Motor neuron (in vitro differentiated cells): ENCODE measurements at places on chromosomes 12 and 14.
A peak's percentile ranks its signal among the peaks of the same experiment; 100 is the strongest.

- no peak for ATAC-seq
These were observed 1179.7 kb downstream of the VRK1 start for GRCh38 chr14:97976861-97977260.

- ATAC-seq, result peak; percentile 70
These were observed 765 bp downstream of the TMEM120B start for GRCh38 chr12:121713257-121713777.

DNA sequence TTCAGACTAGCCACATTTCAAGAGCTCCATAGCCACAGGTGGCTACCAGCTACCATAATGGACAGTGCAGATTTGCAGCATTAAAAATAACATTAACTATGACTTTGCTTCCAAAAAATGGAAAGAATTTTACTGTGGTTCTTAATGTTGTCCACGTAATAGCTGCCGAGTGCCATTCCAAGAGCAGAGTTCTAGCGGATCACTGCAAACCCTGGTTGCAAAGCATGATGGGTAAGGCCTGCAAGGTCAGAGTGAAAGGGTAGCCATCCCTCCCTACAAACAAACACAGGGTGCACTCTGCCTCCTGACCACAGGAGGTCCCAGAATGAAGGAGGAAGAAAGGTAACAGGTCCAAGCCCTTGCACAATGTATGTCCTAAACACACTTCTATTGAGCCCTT is 157.6 kb downstream of the DPF3 start:
- ATAC-seq, result no peak

DNA sequence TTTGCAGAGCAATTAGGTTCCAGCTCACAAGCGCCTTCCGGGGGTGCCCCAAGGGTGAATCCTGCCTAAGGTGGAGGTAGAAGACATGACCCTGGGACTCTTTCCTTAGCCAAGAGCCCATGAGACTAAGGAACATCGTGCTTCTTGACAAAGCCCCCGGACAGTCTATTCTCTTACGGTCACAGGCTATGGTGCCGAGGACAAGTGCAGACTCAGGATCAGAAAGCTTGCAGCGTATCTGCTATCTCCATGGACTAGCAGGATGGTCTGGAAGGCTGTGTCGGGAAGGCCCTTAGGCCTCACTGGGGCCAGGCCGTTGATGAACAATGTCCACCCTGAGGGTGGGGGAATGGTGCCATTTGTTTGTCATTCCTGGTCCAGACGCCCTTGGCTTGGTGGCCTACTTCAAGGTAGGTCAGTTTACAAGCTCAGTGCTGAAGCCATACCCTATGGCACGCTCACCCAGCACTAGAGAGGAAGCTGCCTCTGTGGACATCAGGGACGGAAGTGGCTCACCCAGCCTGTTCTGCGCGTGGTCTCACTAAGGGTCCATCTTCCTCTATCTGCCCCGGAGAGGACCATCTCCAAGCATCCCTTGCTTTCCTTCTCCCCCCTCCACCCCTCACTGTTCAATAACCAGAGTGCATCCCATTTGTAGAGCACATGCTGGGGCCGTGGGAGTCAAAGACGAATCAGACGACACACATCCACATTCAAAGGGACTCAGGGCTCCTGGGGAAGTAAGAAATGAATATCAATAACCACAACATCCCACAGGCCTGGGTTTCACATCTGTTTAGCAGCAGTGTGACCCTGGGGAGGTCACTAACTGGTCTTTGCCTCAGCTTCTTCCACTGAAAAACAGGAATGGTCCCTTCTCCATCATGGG is 45.0 kb upstream of the IQSEC3 start:
- no peak for ATAC-seq

DNA sequence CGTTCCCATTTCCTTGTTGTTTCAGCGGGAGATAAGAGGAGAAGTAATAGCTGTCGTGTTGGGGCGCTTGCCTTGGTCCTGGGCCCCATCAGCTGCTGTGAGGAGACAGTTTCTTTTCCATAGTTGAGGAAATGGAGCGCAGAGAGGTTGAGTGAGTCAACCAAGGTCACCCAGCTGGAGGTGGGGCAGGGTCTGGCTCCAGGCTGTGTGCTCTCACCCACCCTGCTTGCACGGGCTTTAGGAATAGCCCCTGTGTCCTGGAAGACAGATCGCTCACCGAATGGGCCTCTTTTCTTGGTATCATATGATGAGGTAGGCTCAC is 165.7 kb upstream of the RTL1 start:
- ATAC-seq, result no peak
